D341Med (cell line): ENCODE measurements at places on chromosomes 7 and 10.
A peak's percentile ranks its signal among the peaks of the same experiment; 100 is the strongest.

- peak; percentile 55 for DNase-seq
These were observed 25.8 kb downstream of the PTPRE start for GRCh38 chr10:127932521-127933270.

- DNase-seq = no peak
These were observed 25.7 kb downstream of the C7orf25 start for GRCh38 chr7:42886129-42886528.

- no peak for DNase-seq
These were observed 3.2 kb downstream of the OPN4 start for GRCh38 chr10:86657396-86658011.

DNA sequence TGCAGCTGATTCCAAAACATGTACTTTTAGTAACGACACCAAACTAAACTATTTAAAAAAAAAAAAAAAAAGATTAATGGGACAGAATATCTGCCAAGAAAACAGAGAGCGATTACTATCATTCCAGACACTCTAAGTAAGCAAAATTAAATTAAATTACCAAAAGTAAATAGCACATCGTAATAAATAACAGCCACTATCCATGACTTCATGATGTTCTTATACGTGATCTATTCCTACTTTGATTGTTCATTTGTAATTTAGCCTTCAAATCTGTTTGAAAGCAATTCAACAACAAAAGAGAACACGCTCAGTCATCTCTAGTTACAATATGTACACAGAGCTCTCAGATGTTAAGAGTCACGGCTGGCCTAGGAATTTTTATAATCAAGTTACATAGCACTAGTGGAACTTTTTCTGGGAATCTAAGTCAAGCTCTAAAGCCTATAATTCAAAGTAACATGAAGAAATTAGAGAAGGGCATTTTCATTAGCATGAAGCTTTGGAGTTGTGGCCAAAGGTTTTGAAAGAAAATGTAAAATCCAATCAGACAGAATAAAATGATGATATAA lies 241.7 kb upstream of the NEBL start:
- DNase-seq = no peak

DNA sequence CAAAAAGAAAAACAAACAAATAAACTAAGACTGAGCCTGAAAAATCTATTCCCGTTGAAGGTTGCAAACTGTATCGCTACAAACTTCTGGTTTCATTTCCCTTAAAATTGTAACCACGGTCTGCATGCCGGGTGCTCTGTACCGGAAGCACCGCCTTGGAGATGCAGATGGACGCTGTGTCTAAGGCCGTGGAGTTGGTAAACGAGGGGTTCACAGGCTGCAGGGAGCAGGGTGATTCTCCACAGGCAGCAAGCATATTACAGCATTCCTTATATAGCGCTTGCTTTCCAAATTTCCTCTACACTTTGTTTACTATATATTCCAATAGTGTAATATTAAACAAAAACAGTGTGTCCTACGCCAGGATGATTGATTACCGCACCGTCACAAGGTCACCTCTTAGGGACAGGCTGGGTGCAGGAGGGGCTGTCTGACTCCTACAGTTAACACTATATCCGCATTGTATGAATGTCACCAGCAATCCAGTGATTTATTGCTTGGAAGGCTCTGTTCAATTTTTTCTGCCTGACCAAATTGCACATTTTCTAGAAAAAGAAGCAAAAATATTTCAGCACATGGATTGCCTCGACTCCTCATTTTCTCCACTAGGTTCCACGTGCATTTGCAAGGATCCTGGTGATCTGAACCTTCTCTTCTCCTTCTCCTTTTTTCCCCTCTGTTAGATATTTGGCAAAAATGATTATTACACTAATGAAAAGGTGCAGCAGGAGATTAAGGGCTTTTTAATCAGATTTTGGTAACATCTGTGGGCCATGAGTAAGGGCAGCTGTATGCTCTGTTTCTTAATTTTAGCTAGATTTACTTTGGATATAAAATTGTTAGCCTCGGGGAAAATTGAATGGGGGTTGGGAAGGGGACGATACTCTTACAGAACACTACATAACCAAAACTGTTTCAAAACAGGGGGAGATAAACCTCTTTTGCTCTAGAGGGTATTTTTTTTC lies 325.8 kb upstream of the MGMT start:
- no peak for DNase-seq

- DNase-seq = no peak
These were observed 47.0 kb downstream of the FAM171A1 start for GRCh38 chr10:15324113-15324512.

- no peak for DNase-seq
These were observed 11.7 kb downstream of the SRPK2 start for GRCh38 chr7:105376908-105377533.

DNA sequence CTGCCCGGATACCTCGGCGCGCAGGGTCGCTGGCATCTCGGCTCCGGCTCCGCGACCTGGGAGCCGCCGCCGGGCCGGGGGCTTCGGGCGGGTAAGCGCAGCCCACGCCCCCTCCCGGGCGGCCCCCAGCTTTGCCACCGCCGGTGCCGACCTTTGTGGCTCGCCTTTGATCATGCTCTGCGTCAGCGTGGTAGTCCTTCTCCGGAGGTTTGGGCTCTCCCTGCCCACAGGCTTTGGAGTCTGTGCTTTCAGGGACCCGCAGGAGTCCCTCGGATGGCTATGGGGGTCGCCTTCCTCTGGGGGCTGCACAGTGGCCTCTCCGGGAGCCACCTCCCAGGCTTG lies 7.3 kb downstream of the ATP6V1F start:
- DNase-seq = no peak

- no peak for DNase-seq
These were observed 35.8 kb upstream of the CDCA7L start for GRCh38 chr7:21981524-21981923.

DNA sequence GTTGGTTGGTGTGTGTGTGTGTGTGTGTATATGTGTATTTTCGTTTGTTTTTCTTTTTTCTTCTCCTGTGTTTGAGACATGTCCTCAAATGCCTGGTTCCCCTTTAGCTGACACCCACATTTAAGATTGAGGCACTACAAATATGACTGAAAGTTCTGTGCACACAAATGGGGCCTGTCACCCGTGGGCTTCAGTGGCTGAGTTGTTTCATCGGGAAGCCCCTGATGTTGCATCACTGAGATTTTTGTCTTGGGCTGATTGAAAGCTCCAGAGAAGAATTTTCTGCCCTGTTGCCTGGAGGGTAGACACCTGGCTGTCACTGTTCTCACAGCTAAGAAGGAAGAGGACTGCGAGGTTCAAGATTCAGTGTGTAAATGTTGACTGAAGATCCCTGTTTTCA lies 283.8 kb upstream of the C7orf33 start:
- no peak for DNase-seq
